H1 (cell line): ENCODE measurements at places on chromosomes 3 and 15.

- DNase-seq, result no peak
Observed at GRCh38 chr15:59282515-59283337, 76.1 kb downstream of the LDHAL6B start.

DNA sequence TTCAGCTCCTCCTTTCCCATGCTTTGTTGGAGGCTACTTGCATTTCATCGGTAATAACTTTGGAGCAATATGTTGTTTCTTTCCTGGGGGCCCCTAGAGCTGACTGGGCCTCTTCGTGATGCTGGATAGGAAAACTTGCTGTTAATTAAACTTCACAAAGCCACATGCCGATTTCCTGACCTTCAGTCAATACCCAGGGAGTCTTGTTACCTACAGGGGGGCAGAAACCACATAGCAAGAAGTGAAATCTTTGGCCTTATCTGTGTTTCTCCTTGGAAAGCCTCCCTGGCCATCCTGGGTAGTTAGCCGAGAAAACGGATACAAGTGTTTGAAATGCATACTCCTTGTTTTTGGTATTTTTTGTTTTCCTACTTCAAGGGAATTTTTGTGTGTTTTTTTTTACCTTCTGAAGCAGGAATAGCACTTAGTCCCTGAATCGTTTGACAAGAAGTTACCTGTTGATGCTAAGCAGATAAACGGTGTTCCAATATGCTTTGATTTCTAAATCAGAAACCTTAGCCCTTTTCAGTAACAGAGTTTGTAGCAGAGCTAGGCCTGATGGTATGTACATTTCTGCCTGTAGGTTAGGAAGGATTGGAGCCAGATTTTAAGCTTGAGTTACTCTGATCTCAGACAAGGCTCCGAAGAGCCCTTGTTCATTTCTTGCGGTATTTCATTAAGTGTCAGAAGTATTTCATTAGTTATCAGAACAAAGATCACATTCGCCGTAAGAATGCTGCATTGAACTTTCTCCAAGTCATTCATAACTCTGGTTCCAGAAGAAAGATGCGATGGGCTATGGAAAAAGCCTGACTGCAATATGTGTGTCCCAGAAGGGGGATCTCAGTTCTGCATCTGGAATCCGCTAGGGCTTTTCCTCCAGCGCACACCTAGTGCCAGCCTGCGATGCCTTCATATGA is 111.5 kb downstream of the THSD4 start:
- no peak for DNase-seq

DNA sequence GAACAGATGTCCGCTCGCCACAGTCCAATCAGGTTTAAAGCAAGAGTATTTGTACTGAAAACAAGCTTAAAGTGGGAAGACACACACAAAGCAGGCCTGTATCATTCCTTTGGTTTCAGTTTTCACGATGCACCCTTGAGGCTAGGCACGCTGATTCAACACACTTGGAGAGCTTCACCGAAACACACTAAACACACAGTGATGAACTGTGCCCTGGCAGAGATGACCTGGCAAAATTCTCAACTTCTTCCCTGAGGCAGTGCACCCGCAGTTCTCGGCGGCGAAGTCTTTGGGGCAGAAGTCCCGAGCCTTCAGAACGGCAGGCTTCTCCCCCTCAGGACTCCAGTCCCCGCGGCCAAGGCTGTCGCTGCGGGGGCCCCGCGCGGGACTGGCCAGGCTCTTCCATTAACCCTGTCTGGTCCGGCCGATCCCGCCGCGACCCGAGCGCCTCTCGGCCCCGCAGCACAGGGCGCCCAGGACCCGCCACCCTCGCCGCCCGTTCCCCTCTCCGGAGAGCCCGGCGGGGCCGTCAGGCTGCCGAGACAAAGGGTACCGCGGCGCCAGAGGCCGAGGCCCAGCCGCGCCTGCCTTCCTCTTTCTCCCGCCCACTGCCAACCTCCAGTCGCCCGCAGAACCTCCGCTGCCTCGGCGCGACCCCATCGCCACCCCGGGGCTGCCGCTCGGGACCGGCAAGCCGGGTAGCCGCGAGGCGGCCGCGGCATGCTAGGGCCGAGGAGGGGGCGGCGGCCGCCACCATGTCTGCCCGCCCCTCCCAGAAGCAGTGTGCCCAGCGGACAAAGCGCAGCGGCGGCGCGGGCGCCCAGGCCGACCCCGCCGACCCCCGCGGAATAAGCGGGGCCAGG is 792 bp downstream of the GABPB1 start:
- no peak for DNase-seq

- DNase-seq, result no peak
Observed at GRCh38 chr3:185089343-185089742, 63.5 kb downstream of the C3orf70 start.

GRCh38 chr3:119085070-119085439 is 50.4 kb upstream of the IGSF11 start:
- no peak for DNase-seq

GRCh38 chr15:83955806-83956265 is 279.7 kb upstream of the GOLGA6L4 start:
- DNase-seq, result no peak

GRCh38 chr3:94121161-94121560 is 58.3 kb downstream of the NSUN3 start:
- no peak for DNase-seq

- no peak for DNase-seq
Observed at GRCh38 chr3:35760146-35760545, 120.8 kb downstream of the ARPP21 start.

DNA sequence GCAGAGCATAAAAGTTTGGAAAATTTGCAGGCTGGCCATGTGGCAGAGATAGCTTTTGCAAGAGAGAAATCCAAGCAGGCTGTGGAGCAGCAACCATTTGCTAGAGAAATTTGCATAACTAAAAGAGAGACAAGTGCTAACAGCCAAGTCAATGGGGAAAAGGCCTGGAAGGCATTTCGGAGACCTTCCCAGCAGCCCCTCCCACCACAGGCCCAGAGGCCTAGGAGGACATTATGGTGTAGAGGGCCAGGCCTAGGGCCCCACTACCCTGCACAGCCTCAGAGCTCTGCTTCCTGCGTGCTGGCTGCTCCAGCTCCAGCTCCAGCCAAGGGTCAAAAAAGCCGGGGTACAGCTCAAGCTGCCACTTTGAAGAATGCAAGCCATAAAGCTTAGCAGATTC is 82.7 kb downstream of the MYO5A start:
- DNase-seq, result no peak

- DNase-seq, result no peak
Observed at GRCh38 chr15:89876396-89877082, 17.3 kb downstream of the AP3S2 start.

DNA sequence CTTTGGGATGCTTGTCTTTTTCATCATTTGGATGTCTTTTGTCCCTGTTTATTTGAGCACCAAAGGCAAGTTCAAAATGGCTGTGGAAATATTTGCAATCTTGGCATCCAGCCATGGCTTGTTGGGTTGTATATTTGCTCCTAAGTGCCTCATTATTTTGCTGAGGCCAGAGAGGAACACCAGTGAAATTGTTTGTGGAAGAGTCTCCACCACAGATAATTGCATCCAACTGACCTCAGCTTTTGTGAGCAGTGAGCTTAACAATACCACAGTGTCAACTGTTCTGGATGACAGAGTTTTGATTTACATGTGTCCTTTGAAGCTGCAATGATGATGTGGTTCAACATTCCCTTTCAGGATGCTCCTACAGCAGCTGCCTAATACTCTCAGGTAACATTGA is 83.0 kb upstream of the KCNAB1 start:
- DNase-seq, result no peak

DNA sequence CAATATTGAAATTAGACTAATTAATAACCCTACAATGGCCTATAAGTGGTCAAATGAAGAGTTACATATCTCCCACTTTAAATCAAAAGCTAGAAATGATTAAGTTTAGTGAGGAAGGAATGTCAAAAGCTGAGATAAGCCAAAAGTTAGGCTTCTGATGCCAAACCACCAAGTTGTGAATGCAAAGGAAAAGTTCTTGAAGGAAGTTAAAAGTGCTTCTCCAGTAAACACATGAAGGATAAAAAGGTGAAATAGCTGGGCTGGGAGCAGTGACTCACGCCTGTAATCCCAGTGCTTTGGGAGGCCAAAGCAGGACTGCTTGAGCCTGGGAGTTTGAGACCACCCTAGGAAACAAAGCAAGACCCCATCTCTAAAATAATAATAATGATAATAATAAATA is 46.9 kb upstream of the DCUN1D1 start:
- DNase-seq, result no peak

- no peak for DNase-seq
Observed at GRCh38 chr3:185733980-185734724, 90.7 kb downstream of the IGF2BP2 start.

DNA sequence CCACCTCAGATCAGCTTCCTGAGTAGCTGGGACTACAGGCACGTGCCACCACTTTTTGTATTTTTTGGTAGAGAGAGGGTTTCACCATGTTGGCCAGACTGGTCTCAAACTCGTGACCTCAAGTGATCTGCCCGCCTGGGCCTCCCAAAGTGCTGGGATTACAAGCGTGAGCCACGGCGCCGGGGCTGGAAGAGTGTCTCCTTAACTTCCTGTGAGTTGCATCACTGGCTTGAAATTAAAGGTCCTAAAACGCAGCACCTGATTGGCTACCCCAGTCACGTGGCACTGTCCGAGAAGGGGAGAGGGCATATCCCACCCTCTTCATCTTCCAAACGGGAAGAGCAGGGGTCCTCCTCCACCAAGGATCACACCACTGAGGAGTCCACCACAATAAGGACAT is 5.5 kb upstream of the FAM174B start:
- no peak for DNase-seq
